ENCODE measurements at places on chromosomes 5 and 9.

GRCh38 chr5:23721336-23721735 lies 213.9 kb downstream of the PRDM9 start:
- DNase-seq, result no peak

DNA sequence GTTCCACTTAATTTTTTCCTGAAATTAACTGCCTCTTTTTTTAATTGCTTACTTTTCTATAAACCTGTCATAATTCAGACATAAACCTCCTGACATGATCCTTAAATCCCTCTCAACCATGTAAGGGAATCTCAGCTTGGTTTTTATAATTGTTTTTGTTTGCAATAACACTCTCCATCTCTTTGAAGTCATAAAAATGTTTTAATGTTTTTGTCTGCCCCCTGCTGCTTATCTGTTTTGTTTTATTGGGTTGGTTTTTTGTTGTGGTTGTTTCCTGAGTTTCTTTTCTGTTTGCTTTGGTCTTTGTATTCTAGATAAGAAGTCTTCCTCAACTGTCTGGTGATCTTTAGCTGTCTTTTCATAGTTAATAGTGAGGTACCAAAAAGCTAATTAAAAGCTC lies 142.0 kb downstream of the CDH6 start:
- DNase-seq, result no peak

GRCh38 chr9:20786807-20787206 lies 102.7 kb downstream of the FOCAD start:
- no peak for DNase-seq

GRCh38 chr5:128349044-128349858 lies 188.8 kb downstream of the FBN2 start:
- no peak for DNase-seq

Measured in DMS79 treated with DMSO at 0.1 percent for 48 hours (cell line).